ENCODE measurements at places on chromosomes 7 and 10.

GRCh38 chr10:3261921-3262320 lies 89.3 kb upstream of the PITRM1 start:
- no peak for DNase-seq

- DNase-seq, result no peak
Measured at GRCh38 chr10:127368101-127368500, 171.7 kb upstream of the INSYN2A start.

- DNase-seq, result no peak
Measured at GRCh38 chr7:87129848-87130247, 22.4 kb upstream of the DMTF1 start.

- DNase-seq, result no peak
Measured at GRCh38 chr7:47493976-47494911, 87.7 kb downstream of the TNS3 start.

GRCh38 chr10:70265032-70265689 lies 18.6 kb downstream of the NPFFR1 start:
- no peak for DNase-seq

DNA sequence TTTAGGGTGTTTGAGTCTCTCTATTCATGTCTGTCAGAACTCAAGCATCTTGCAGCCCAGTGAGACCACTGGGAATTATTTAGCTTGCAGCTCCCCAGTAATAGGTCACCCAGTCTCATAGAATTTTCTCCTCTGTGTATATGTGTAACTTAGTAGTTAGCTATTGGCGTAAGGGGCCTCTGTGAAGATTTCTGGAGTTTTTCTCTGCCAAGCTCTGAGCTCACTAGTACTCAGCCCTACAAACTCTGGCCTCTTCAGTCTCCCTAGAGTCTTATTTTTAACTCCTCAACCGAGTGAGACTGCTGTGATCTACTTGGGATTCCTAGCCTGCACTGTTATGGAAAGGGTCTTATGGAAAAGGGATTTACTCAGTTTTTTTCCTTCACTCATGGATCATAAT lies 90.2 kb downstream of the PPP1R9A start:
- DNase-seq, result no peak

DNA sequence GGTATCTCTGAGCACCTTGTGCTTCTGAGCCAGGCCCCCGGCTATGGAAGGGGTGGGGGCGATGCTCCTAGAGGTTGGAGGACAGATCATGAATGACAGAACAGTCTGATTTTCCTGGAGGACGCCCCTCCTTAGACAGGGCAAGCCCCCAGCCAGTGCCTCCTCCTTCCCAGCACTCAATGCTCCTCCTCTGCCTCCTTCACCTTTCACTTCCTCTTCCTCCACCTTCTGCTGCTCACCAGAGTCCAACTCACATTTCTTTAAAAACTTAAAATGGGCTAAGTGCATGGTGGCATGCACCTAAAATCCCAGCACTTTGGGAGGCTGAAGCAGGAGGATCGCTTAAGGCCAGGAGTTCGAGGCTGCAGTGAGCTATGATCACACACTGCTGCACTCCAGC lies 71.1 kb upstream of the CUX1 start:
- no peak for DNase-seq

- no peak for DNase-seq
Measured at GRCh38 chr7:150948791-150949251, 29.3 kb downstream of the KCNH2 start.

DNA sequence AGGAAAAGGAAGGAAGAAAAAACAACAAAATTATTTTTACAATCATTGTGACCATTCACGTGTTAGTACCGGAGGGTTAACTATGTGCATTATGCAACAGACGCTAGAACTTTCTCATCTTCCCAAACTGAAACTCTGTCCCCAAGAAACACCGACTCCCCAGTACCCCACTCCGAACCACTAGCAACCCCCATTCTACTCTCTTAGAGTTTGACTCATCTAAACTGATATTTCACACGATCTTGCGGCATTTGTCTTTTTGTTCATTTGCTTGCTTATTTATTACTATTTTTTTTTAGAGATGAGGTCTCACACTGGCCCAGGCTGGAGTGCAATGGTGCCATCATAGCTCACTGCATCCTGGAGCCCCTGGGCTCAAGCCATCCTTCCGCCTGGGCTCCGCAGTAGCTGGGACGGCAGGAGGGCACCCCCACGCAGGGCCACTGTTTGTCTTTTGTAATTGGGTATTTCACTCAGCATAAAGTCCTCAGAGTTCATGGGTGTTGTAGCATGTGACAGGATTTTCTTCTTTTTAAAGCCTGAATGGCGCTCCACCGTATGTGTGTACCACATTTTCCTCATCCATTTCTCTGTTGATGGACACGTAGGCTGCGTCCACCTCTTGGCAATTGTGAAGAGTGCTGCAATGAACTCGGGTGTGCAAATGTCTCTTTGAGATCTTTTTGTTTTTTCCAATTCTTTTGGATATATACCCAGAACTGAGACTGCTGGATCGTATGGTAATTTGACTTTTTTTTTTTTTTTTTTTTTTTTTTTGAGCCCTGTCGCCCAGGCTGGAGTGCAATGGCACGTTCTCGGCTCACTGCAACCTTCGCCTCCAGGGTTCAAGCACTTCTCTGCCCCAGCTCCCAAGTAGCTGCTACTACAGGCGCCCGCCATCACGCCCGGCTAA lies 9.5 kb downstream of the MNX1 start:
- no peak for DNase-seq

DNA sequence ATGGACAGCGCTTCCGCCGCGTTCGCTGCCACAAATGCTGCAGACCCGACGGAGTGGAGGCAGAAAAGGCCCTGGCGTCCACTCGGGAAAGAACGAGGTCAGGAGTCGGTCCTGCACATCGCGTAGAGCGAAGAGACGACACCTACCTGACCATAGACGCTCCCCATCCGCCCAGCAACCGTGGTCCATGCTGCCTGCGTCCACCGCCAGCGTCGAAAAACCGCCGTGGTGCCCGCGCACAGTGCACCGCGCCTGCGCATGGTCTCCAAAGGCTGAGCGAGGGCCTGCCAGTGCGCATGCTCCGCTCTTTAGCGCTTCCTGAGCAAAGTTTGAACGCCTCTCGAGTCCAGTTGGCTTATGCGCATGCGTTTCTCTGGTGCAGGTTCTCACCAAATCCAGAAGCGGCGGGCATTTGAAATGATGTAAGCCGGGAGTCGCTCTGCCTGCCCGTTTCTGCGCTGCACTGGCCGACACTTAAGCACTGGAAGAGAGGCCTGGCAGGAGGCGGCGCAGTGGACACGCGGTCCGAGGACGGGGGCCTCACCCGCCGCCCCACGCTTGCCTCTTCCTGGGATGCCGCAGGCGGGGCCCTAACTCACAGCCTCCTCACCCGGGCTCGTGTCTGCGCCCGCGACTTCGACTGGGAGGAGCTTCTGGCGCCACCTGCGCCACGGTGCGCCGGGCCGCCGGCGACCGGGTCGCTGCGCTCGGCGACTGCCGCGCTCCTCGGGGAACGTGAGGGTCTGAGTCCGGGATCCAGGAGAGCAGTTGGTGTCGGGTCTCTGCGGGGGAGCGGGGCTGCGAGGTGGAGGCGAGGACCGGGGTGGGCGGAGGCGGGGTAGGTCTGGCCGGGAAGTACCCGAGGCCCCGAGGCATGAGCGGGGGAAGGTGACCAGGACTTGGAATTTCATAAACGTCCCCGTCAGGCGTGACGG lies at the start of gene FAM24B:
FAM24B (minus strand) TSS at position 243 of the 935 bp plus-strand sequence. CDS start 29,066 bp downstream, outside the sequence.
- DNase-seq, result peak; percentile 96

GRCh38 chr10:131933016-131933695 lies 32.3 kb downstream of the PPP2R2D start:
- no peak for DNase-seq

- no peak for DNase-seq
Measured at GRCh38 chr10:98589691-98590090, 143.0 kb upstream of the HPS1 start.

All from CD4-positive, alpha-beta T cell treated with Interleukin-4 for 4 hours (primary cell).